ENCODE measurements at places on chromosomes 12 and 14.

GRCh38 chr14:55614304-55614703 lies 34.3 kb downstream of the KTN1 start:
- DNase-seq, result no peak

DNA sequence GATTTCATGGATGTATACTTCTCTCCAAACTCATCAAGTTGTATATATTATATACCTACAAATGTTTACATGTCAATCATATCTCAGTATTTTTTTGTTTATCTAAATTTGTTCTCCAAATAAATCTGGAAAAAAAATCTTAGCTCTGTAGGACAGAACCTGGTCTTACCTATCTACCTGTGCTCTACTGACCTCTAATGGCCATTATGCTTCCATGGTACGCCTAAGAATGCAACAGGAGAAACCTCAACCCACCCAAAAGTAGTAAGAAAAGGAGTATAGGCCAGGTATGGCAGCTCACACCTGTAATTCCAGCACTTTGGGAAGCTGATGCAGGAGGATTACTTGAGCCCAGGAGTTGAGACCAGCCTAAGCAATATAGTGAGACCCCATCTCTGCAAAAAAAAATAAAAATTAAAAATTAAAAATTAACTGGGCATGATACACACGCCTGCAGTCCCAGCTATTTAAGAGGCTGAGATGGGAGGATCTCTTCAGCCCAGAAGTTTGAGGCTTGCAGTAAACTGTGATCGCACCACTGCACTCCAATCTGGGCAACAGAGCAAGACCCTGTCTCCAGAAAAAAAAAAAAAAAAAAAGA lies 8.7 kb downstream of the OR11H4 start:
- DNase-seq, result peak; percentile 66

DNA sequence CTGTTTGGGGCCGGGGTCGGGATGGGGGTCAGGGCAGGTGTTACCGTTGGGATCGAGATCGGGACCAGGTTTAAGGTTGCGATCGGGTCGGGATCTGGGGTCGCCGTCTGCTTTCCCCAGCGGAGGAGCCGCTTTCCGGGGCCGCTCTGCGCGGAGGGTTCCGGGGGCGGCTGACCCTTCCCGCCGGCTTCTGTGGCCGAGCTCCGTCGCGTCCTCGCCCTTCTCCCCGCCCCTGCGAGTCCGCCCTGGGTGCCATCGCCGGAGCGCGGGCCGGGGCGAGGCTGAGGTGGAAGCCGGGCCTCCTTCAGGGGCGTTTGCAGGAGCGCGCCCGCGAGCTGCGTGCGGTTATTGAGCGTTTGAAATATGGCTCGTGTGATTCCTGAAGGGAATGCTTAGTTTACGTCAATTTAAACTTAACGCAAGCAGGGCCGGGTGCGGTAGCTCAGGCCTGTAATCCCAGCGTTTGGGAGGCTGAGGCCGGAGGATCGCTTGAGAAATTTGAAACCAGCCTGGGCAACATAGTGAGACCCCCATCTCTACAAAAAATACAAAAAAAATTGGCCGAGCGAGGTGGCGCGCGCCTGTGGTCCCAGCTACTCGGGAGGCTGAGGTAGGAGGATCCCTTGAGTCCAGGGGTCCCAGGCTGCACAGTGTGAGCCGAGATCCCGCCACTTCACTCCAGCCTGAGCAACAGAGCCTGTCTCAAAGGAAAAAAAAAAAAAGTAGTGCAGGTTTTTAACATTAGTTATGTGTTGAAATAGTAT lies 620 bp downstream of the PGAM5 start:
- peak; percentile 66 for DNase-seq

GRCh38 chr12:121444842-121445202 lies 44.9 kb downstream of the RNF34 start:
- DNase-seq, result no peak

GRCh38 chr14:91870001-91870400 lies 2.7 kb upstream of the TC2N start:
- DNase-seq, result no peak

- DNase-seq, result no peak
Observed at GRCh38 chr12:41940571-41940970, 204.1 kb downstream of the GXYLT1 start.

DNA sequence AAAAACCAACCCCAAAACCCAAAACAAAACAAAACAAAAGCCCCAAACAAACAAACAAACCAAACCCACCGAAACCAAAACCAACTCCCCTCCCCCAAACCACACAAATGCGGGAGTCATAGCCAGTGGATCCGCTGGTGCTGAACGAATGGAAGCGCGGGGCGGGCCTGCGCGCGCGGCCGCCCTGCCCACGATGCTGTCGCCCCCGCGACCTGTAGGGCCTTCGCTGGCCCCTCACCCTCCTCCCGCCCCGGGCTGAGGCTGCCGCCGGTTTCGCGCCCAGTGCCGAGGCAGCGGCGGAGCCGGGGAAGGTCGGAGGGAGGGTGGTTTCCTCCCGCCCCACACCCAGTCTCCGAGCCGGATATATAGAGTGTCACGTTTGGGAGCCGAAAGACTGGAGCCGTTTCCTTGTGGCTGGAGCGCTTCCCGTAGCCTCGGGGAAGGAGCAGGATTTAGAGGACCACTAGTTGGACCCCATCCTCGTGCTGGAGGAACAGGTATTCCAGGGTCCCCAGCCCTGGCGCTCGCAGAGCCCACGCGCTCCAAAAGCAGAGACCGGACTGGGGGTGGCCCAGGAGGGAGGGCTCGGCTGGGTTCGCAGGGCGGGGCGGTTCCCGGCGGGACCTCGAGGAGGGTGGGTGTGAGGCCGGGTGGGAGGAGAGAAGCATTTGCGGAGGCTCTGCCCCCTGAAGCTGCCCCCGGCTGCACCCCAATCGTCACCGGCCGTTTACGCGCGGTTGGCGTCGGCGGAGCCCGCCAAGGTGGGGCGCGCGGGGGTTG lies at the start of gene FAR2:
Gene FAR2 (plus strand): TSS at position 368 of the 780 bp plus-strand sequence. CDS start 121,172 bp downstream, outside the sequence.
- DNase-seq, result peak; percentile 75

GRCh38 chr12:101051901-101052550 lies 158.0 kb downstream of the SLC5A8 start:
- DNase-seq, result no peak

- DNase-seq, result no peak
Observed at GRCh38 chr12:121484967-121485366, 85.0 kb downstream of the RNF34 start.

- peak; percentile 24 for DNase-seq
Observed at GRCh38 chr12:110279566-110280375, 1.3 kb upstream of the ATP2A2 start.

DNA sequence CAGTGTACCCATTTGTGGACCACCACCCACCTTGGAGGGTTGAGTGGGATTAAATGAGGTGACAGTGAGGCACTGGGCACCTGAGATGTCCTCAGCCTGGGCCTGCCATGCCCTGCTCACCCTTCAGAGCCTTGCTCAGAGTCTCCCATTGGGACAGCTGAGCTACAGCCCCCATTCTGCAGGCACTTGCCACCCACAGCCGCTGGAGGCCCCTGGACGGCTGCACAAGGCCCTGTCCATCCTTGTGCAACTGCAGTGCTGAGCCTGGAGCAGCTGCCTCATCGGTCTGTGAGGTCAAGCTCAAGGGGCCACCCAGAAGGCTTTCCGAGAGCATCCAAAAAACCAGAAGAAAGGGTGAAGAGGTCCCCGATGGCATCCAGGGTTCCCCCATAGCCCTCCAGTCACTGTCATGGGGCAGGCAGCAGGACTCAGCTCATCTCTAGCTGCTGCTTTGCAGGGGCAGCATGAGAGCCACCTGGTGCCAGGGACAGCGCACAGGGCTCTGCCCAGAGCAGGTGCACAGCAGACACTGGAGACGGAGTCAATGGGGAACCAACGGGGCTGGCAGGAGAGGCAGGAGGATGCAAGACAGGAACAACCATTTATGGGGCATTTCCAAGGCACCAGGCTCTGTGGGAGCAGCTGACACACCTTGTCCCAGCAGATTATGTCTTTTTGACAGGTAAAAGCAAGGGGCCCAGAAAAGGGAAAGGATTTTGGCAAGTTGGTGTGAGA lies 84.6 kb downstream of the ARL6IP4 start:
- DNase-seq, result no peak

DNA sequence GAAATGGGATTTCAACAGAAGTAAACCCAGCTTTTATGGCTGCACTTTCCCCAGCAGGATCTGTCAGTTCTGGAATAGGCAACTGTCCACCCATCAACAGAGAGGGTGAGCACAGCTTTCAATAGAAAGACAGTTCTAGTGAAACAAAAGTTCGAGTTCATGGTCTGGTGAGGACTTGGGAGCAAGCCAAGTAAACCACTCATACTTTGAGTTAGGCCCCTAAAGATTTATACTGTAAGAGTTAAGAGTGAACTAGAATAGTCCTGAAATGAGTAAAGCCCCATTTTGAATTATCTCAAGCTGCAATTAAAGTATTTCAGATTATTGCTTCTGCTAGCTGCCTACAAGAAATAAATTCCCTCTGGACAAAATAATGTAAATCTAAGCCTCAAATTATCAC lies 82.6 kb downstream of the METTL25 start:
- DNase-seq, result no peak

GRCh38 chr12:12877781-12878455 lies 13.4 kb upstream of the GPRC5A start:
- no peak for DNase-seq

GRCh38 chr12:132429946-132430643 lies 59.9 kb upstream of the FBRSL1 start:
- peak; percentile 71 for DNase-seq

- no peak for DNase-seq
Observed at GRCh38 chr12:14403293-14403692, 37.8 kb downstream of the ATF7IP start.

- DNase-seq, result no peak
Observed at GRCh38 chr14:52845081-52845480, 53.7 kb upstream of the GNPNAT1 start.

DNA sequence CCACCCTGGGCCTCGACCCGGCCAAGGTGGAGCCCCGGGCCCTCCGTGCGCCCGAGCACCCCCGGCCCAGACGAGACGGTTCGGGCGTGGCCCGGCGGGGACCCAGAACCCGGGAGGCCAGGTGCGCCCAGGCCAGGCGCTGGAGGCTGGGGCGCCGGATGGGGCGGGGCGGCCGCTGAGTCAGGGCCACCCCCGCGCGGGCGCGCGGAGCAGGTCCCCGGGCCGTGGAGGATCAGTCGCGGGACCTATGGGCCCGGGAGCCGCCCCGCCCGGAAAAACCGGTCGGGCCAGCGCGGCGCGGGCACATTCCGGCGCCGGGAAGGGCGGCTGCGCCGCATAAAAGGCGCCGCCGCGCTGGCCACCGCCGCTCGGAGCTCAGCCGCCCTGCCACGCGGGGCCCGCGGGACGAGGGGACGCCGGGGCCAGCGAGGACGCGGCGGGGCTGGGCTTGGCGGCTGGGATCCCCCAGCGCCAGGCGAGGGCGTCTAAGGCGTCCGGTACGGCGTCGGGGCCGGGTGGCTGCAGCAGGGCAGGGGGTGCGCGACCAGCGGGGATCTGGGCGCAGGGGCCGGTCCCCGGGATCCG lies 21.5 kb upstream of the KIF26A start:
- peak; percentile 64 for DNase-seq

DNA sequence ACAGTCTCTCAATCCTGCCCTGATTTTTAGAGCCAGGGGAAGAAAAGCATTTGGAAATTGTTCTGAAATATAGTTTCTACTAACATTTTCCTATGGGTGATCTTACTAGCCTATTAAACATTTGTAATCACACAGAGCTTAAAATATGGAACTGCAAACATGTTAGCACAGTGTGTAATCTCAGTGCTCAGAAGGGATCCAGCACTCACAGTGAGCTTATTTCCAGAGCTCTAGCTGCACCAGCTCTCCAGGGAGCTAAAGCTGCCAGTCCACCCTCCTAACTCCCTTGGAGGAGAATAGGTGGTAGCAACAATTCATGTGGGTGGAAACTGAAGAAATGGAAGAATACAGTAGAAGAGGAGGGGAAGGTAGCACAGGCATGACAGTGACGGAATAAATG lies 64.9 kb upstream of the SYT1 start:
- DNase-seq, result no peak

DNA sequence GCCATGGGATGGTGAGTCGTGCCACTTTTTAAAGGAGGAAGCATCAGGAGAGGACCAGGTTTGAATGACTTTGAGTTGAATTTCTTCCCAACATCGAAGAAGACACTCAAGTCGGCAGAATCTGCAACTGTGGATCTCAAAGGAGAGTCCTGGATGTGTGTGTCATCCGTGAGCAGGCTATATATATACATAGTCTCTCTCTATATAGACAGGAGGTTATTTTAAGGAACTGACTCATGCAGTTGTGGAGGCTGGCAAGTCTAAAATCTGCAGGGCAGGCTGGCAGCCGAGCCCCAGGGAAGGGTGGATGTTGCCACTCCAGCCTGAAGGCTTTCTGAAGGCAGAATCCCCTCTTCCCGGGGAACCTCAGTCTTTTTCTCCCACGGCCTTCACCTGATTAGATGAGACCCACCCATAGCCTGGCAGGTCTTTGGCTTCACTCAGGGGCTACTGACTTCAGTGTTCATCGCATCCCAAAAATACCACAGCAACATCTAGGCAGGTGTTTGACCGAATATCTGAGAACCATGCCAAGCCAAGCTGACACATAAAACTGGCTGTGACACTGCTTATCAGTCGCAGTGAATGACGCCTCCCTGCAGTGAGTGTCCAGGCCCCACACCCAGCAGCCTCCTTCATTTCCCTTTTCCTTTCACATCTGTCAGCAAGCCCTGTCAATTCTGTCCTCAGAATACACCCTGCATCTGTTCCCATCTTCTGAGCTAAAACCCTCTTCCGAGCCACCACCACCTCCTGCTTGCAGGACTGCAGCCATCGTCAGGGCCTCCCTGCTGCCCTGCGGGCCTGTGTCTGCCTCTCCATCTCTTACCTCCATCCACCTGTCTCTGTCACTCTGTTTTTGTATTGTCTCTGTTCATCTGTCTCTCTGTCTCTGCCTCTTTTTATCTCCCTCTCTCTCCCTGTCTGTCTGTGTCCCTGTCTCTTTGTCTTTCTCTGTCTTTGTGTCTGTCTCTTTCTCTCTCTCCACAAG lies 54.0 kb downstream of the ZNF664 start:
- DNase-seq, result no peak

DNA sequence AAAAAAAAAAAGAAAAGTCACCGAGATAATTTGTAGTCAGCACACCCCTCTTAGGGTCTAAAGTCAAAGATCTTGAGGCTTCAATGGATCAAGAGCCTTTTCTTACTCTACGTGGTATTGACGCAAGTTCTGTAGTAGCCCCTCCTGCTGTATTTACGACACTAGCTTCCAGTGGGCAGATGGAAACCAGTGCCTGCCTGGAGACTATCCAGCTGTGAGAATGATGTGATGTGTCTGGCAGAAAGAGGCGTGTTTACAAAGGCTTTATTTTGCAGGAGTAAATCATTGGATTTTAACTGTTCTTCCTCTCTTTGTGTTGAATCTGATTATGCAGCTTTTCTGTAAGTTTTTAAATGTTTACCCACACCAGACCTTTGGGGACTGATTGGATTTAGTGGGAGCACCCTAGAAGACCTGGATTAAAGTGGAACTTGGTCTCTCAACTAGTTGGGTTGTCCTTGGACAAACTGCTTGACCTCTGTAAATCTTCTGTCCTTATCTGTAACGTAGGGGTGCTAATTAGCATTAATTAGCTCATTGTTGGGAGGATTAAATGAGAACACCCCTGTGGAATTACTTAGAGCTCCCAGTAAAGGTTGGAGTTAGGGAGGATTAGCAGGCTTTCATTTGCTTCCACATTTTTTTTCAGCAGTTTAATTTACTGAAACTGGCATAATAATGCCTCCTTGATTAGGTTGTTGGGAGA lies 72.4 kb downstream of the RASSF3 start:
- DNase-seq, result peak; percentile 56

Data from GM23338 (cell line).